ENCODE measurements at places on chromosomes 7 and 10. TPM values are rescaled to one million over a fixed set of nuclear protein-coding genes. Genes with fewer than 3 reads are reported as not detected.

GRCh38 chr10:114479307-114479706, 75.0 kb upstream of the AFAP1L2 start:
- DNase-seq, result no peak

- DNase-seq, result no peak
Observed at GRCh38 chr10:70053218-70053840, 683 bp downstream of the MACROH2A2 start.

DNA sequence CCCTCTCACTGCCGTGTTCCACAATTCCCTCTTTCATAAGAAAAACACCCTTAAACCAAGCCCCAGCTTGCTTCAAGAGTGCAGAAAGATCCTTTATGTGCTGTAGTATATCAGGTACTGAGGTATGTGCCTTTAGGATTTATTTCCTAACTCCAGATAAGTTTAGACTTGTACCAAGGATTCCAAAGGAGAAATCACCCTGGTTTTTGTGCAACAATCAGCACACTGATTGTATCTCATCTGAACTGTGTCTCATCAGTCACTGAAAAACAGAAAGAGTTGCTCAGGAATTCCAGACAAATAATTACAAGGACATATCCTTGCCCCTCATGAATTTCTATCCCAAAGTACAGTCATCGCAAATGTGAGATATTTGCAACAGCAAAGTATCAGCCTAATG, 77.2 kb upstream of the PTPRZ1 start:
- no peak for DNase-seq

GRCh38 chr10:132266594-132267161, 41.1 kb downstream of the STK32C start:
- no peak for DNase-seq

DNA sequence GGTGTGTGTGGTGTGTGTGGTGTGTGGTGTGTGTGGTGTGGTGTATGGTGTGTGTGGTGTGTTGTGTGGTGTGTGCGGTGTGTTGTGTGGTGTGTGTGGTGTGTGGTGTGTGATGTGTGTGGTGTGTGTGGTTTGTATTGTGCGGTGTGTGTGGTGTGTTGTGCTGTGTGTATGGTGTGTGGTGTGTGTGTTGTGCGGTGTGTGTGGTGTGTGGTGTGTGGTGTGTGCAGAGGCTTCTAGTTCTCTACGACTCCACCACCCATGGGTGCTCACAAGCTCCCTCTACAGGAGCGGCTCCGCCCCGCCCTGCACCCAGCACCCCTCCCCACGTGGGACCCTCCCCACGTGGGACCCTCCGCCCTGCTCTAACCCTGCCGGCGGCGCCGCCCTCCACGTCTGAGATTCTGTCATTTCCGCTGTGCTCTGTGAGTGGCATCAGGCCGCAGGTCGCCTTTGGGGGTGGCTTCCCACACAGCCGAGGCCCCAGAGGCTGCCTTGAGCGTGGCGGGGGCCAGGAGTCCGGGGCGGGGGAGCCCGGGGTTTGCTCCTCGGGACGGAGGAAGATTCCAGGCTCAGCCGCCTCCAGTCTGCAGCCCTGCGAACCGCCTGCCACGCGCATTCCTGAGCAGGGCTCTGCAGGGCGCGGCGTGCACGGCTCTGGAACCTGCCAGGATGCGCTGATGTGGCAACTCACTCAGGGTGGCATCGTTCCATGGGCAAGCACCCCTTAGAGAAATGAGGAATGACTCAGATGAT, 37.0 kb upstream of the DNAJB6 start:
- peak; percentile 78 for DNase-seq

Gene PDZD7
- total RNA-seq, result 0.21 TPM

Gene SUV39H2
- 27.6 TPM for total RNA-seq

Gene GDF2
- not detected for total RNA-seq

All from H4 (cell line).